ENCODE measurements at places on chromosomes 5 and 9.

GRCh38 chr5:132651838-132652469 is 6.0 kb upstream of the IL13 start:
- no peak for DNase-seq

DNA sequence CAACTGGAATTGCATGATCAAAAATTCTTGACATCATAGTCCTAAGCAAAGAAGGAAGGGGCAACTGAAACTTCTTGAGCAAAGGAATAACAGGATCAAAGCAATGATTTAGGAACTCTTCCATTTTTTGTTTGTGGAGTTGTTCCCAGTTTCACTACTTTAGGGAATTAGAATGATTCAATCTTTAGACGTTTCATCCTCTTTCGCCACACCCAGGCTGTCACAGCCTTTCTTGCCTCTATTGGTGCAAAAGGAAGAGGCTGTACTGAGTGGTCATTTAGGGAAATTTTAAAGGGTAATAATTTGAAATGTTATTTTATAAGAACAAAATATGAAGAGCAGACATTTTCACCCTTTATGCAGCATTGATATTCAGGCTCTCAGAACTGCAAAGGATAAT is 1026.0 kb upstream of the ARRDC3 start:
- DNase-seq: no peak

DNA sequence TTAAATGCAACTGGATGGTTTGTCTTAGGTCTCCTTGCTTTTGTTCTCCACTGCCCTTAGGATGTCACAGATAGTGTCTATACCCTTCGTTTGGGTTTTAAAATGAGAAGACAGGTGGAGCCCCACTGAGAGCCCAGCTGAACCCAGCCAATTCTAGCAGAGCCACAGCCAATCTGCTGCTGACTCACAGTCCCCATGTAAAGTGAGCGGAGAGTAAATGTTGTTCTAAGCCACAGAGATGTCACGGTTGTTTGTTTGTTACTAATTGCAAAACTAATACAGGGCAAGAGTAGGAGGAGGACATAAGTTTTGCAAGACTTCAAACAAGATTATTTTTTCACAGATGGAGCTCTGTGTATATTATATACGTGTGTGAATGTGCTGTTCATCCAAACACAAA is 50.5 kb upstream of the AGXT2 start:
- DNase-seq: no peak

DNA sequence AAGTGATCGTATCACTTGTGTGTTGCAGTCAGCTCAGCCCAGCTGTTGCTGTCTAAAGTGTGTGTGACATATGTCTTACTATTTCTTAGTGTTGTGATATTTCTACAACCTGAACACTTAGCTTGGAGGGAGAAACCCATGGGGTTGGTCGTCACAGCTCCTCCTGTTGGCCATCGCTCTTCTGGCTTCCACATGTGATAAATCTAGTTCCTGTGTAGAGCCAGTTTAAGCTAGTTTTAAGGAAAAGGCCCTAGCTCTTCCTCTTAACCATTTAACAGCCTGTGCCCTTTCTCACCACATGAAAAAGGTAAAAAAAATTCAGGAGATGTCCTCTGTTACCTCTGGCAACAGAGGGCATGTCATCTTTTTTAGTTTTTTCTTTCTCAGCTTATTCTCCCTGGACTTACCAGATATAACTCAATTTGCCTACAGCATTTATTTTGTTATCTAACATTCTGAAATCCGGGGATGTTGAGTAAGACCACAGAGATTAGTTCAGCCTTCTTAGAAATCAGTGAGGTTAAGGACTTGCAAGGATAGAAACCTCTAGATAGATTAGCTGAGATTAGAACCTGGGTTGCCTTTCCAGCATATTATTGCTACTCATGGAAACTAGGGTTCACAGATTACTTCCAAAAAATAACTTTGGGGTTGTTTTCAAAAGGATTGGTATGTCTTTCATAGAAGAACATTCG is 100.4 kb downstream of the GAPVD1 start:
- peak; percentile 8 for DNase-seq
